ENCODE measurements at places on chromosomes 7 and 10. TPM values are rescaled to one million over a fixed set of nuclear protein-coding genes. Genes with fewer than 3 reads are reported as not detected.

- no peak for DNase-seq
These were observed 118.2 kb downstream of the HBP1 start for GRCh38 chr7:107286751-107287621.

DNA sequence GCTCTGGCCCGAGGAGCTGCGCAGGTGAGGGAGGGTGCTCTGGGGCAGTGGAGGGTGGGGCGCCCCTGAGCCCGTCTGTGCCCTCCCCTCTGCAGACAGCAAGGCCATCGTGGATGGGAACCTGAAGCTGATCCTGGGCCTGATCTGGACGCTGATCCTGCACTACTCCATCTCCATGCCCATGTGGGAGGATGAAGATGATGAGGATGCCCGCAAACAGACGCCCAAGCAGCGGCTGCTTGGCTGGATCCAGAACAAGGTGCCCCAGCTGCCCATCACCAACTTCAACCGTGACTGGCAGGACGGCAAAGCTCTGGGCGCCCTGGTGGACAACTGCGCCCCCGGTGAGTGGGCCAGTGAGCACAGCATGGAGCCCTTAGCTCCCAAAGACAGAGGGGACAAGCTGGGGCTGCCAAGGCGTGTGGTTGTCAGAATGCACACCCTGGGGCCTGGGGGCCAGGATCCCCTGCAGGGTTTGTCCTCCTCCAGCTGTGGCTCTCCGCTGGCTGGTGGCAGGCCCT, 5.1 kb downstream of the FLNC start:
- DNase-seq: no peak

DNA sequence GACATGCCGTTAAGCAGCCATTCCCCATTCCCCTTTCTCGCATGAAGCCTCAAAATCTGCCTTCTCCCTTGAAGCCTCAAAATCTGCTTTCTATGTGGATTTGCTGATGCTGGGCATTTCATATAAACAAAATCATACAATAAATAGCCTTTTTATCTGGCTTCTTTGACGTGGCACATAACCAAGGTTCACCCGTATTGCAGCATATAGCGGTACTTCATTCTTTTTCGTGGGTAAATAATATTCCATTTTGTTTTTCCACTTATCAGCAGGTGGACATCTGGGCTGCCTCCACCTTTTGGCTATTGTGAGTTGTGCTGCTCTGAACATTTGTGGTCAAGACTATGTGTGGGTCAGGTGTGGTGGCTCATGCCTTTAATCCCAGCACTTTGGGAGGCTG, 57.0 kb downstream of the BRI3 start:
- no peak for DNase-seq

Gene EBLN1
- polyA plus RNA-seq: not detected
